Activated CD4-positive, alpha-beta memory T cell treated with anti-CD3 and anti-CD28 coated beads for 36 hours (primary cell): ENCODE measurements at places on chromosomes 16 and 17. TPM values are rescaled to one million over a fixed set of nuclear protein-coding genes. Genes with fewer than 3 reads are reported as not detected.
A peak's percentile ranks its signal among the peaks of the same experiment; 100 is the strongest.

DNA sequence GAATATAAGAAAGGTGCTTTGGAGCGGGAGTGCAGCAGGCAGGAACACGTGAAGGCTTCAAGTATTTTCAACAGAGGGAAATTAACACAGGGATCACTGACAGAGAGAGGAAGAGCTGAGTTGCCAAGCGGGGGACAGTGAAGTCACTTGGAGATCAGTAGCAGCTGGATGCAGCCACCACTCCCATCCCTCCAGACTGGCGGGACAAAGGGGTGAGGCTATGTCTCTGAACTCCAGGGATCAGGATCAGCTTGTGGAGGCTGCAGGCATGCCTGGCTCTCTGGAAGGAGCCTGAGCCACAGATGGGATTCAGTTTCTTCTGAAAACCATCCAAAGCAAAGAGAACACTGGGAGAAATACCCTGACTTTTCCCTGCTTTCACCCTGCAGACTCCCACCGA, 113.7 kb upstream of the IRX3 start:
- no peak for DNase-seq

- DNase-seq = peak; percentile 6
Observed at GRCh38 chr17:78675836-78676235, 98.6 kb upstream of the DNAH17 start.

DNA sequence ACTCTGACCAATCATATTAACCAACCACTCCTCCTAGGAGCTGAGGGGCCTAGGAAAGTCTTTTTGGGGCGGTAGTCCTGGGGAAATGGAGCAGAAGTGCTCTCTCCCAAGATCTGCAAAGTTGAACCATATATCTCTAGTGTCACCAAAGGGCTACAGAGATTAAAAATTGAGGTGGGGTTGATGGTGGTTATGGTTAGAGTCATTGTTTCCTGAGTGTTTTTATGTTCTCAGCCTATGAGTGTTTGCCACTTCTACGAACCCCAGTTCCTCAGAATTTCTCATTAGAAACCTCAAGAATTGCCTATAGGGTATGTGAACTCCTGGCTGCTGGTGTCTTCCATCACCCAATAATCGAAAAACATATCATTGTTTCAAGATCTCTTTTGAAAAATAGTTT, 217.8 kb downstream of the CDRT15L2 start:
- DNase-seq = no peak

- no peak for DNase-seq
Observed at GRCh38 chr17:73478334-73478733, 165.9 kb downstream of the SDK2 start.

The DNAH3 gene
- total RNA-seq = not detected

The CACNG3 gene
- total RNA-seq = not detected

- no peak for DNase-seq
Observed at GRCh38 chr17:17943281-17943984, 28.8 kb downstream of the TOM1L2 start.

The CCL4L2 gene
- 58.6 TPM for total RNA-seq

DNA sequence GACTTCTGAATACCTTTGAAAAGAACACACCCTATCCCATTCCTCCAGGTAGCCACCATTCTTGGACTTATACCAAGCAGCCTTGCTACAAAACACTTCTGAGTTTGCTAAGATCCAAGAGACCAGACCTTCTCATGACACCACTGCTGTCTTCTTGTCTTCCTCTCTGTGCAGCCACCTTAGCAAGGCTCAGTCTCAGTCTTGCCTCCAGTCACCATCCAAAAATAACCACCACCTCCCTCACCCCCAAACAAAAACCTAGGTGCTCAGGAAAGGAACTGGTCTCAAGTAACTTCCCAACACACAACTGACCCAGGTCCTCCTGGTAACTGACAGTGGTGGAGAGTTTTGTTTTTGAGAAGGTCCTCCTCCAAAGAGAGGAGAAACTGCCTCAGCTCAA, 90.9 kb upstream of the CORO6 start:
- DNase-seq = no peak

DNA sequence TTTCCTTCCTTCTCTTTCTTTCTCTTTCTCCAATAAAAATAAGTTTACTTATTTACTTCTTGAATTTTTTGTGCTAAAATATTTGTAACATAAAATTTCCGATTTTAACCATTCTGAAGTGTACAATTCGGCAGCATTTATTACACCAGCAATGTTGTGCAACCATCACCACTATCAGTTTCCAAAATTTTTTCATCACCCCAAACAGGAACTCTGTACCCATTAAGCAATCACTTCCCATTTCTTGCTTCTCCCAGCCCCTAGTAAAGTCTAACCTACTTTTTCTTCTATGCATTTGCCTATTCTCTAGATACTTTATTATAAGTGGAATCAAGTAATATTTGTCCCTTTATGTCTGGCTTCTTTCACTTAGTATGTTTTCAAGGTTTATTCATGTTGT, 2.5 kb upstream of the HP start:
- DNase-seq = no peak

The PRR29 gene
- total RNA-seq = 3.4 TPM

GRCh38 chr16:78686601-78687000, 587.1 kb downstream of the WWOX start:
- DNase-seq = no peak

DNA sequence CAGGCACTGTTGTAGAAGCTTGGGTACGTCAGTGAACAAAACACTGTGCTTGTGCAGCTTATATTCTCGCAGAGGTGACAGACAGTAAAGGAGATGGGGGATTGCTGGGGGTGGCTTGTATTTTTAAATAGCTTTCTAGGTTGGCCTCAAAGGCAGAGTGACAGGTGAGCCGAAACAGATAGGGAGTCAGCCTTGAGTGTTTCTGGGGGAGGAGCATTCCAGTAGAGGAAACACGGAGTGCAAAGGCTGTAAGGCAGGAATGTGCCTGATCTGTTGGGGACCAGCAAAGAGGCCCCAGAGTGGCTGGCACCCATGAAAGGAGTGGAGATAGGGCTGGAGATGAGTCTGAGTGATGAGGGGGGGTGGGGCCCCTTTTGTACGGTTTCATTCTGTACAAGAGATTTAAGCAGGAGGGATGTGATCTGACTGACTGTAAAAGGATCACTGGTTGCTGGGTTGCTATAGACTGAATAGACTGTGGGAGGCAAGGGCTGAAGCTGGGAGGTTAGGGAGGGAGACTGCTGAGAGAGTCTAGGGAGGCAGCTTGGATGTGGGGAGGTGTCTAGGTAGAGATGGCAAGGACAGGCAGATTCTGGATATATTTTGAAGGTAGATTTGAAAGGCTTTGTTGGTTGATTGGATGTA, 15.2 kb downstream of the NUP93 start:
- no peak for DNase-seq

The NRN1L gene
- not detected for total RNA-seq

The CD300E gene
- total RNA-seq = not detected

DNA sequence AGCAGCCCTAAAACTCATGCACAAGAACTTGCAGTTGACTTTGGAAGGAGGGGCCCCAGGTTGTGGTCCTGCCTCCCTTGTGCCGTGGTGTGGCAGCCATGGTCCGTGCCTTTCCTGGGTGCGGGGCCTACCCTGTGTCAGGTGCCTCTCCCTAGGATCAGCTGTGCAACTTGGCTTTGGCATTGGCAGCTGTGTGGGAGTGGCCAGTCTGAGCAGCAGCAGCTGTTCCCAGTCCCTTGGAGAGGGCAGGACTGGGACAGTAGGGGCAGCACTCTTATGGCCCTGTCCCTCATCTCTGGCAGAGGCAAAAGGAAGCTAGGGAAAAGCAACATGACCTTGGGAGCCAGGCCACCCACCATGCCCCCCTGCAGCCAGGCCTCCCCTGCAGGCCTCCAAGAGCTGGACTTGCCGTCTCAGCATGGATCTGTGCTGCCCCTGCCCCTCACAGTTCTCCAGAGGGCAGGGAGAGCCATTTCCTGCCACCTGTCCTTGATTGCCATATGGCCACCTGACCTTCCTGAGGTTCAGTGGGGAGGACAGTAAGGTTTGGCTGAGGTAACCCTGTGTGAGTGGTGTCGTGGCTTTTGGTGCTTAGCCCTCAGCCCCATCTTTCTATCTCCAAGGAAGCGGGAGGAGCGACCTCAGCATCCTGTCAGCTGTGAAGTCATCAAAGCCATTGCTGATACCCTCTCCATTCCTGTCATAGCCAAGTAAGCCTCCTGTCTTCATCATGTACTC, 15.5 kb upstream of the NFATC3 start:
- peak; percentile 71 for DNase-seq

DNA sequence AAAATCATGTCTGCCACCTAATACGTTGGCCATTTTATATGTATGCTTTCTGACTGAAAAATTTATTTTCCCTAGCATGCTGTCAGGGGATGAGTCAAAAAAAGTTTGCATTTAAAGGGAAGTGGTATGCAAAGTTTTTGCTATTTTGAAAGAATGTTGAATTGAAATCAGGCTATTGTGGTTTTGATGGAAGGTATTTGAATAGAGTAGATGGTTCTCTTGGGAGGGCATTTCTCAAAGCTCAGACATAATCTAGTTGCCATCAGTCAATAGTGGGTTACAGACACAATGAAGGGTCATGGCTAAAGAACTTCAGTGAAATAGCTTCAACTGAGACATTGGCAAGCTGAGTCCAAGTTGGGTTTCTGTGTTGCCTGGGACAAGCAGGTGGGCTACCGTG, 102.4 kb downstream of the MAP2K6 start:
- no peak for DNase-seq
